ENCODE measurements at places on chromosomes 7 and 10.

DNA sequence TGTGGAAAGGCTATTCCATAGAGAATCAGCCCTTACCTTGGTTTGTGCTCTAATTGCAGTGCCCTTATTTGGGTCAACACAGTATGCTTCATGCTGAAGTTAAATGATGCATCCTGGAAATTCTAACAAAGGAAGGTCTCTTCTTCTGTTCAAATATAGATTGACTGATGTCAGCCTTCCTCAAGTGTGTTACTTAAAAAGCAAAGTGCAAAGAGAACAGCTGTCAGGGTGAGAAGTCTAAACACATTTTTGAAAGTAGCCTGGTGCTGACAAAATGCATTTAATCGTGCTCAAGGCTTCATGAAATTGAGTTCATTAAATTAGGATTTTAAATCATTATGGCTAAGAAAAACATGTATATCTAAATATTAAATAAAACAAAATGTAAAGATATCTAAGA is 19.5 kb downstream of the AGR2 start:
- DNase-seq, result no peak

DNA sequence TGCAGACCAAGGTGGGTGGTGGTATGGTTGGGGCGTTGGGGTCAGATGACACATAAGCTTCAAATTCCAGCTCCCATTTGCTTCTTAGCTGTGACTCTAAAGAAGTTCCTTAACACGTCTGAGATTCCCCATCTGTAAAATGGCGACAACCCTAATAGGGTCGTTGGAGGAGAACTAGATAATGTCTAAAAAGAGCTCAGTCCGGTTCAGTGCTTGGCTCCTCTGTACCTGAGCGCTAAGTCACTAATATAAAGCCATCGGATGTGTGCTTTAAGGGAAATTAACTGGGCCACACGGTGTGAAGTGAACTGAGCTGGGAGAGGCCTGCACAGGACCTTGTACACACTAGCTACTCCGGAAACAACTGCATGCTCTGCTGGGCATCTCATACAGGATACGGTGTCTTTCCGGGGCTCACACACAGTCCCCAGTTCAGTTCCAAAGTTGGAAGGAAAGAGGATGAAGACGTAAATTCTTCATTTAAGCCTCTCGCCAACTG is 476 bp upstream of the ZFYVE27 start:
- no peak for DNase-seq

GRCh38 chr7:30145426-30145970 is 10.7 kb downstream of the MTURN start:
- no peak for DNase-seq

DNA sequence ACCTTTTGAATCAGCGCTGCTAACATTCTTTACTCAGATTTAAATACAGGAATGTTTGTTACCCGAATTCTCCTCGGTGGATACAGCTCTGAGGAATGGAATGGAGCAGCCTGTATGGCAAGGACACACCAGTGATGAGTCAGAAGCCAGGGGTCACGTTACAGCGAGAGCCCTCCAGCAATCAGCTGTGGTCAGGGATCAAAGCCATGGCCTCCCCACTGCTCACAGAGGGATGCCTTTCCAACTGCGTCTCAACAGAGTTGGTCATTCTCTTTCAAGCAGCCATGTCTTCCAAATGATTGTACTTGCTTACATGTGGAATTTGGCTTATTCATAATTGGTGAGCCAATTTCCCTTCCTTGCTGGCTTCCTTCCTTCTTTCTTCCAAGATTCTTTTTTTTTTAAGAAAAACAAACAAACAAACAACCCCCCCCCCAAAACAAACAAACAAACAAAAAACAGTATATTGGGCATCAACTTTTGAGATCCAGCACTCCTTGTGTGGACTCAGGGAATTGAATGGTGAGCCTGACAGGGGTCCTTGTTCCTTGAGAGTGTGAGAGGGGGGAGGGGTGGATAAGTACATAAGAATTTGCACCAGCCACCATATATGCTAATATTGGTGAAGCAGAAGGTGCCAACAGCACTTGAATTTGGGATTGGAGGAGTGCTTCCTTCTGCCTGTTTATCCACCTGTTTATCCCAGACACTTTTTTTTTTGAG is 100.2 kb downstream of the ATXN7L1 start:
- DNase-seq, result no peak

- DNase-seq, result no peak
Measured at GRCh38 chr10:17954861-17955260, 3.1 kb downstream of the SLC39A12 start.

GRCh38 chr7:68562323-68562899 is 1035.9 kb upstream of the AUTS2 start:
- DNase-seq, result no peak

DNA sequence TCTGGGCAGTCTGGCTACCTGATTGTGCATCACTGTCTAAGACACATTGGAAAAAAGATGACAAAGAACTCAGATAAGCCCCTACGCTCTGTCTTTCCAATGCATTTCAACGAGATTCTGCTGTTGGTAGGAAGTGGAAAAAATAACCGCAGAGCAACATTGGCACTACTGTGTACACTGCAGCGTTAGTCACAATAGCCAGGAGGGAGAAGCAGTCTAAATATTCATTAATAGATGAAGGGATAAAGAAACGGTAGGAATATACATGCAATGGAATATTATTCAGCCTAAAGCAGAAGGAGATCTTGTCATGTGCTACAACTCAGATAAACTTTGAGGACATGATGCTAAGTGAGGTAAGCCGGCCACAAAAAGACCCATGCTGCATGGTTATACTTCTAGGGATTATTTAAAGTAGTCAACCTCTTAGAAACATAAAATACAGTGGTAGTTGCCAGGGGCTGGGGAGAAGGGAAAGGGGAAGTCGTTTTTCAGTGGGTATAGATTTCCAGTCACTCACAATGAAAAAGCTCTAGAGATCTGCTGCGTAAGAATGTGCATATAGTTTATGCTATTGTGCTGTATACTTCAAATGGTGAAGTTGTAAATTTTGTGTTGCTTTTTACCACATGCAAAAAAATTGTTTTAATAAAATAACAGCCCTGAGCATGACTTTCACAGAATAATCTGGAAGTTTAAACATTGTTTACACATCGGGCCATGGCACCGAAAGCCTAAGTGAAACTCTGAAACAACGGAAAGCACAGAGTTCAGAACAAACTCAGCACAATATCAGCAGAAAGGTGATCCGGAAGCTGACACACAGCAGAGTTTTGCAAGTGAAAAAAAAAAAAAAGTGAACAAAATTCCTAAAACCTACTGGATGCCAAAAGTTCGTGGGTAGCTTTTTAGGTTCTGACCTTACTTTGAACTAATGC is 40.1 kb downstream of the ELMO1 start:
- DNase-seq, result no peak

- DNase-seq, result no peak
Measured at GRCh38 chr7:36215457-36215765, 62.4 kb downstream of the EEPD1 start.

Data from left lobe of liver (tissue), 2 donors.